ENCODE measurements at places on chromosomes 13 and 19. TPM values are rescaled to one million over a fixed set of nuclear protein-coding genes. Genes with fewer than 3 reads are reported as not detected.

The ZIK1 gene
- total RNA-seq, result 24.9 TPM

The ACTMAP gene
- 7.1 TPM for total RNA-seq

The ZNF93 gene
- total RNA-seq, result 12.5 TPM

The RPL28 gene
- total RNA-seq, result 2,967 TPM

The KLK4 gene
- total RNA-seq, result not detected
